Large intestine (tissue), 12 donors: ENCODE measurements at places on chromosomes 3 and 15. TPM values are rescaled to one million over a fixed set of nuclear protein-coding genes. Genes with fewer than 3 reads are reported as not detected.

TNIK gene
- polyA plus RNA-seq, result 32.3 TPM

GASK1A gene
- polyA plus RNA-seq, result 5.0 TPM

TUSC7 gene
- polyA plus RNA-seq, result not detected

SKOR1 gene
- polyA plus RNA-seq, result 0.28 TPM

SELENOS gene
- 83.5 TPM for polyA plus RNA-seq
